ENCODE measurements at places on chromosomes 2 and 18.

- no peak for DNase-seq
Observed at GRCh38 chr2:196112418-196113034, 43.9 kb upstream of the DNAH7 start.

DNA sequence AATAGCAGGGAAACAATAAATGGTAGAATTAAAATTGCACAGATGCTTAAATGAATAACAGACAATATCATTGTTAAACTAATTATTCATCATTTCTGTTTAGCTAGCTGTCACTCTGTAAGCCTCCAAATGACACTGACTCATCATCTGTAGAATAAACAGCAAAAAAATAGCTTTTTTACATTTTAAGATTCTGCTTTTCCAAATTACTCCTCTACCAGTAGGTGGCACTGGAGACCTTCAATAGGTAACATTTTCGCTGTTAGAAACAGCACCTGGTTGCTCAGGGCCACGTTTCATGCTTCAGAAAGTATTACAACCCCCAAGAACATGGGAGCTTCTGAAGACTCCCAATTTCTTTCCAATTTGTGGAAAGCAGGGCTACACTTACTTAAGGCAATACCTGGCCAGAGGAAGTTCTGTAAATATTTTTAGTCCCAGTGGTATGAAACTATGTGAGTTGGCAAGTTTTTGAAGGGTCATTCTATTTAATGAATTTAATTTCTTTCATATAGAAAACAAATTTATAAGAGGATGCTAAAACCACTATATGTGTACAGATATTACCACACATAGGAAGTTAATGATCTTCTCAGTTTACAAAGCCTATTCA, 45.4 kb downstream of the TTN start:
- peak; percentile 78 for DNase-seq

DNA sequence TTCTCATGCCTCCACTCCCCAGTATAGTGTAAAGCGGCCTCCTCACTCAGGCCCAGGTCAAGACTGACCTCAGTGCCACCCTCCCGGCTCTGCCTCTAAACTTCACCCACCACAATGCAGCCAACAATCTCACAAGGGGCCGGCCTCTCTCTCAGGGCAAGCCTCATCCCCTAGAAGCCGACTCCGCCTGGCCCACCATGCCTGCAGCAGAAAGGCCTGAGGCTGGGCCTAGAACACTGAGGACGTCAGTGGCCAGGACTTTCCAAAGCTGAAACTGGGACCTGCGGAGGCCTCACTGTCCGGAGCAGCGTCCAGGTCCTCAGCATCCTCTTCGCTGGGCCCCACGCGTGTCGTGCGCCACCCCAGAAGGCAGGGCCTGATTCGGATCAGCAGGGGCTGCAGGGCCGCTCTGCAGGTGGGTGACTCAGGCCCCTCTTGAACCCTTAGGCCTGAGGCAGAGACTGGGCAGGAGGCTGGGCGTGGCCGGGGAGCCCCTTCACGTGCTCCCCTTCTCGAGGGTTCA, 52.9 kb downstream of the PKDCC start:
- DNase-seq: no peak

DNA sequence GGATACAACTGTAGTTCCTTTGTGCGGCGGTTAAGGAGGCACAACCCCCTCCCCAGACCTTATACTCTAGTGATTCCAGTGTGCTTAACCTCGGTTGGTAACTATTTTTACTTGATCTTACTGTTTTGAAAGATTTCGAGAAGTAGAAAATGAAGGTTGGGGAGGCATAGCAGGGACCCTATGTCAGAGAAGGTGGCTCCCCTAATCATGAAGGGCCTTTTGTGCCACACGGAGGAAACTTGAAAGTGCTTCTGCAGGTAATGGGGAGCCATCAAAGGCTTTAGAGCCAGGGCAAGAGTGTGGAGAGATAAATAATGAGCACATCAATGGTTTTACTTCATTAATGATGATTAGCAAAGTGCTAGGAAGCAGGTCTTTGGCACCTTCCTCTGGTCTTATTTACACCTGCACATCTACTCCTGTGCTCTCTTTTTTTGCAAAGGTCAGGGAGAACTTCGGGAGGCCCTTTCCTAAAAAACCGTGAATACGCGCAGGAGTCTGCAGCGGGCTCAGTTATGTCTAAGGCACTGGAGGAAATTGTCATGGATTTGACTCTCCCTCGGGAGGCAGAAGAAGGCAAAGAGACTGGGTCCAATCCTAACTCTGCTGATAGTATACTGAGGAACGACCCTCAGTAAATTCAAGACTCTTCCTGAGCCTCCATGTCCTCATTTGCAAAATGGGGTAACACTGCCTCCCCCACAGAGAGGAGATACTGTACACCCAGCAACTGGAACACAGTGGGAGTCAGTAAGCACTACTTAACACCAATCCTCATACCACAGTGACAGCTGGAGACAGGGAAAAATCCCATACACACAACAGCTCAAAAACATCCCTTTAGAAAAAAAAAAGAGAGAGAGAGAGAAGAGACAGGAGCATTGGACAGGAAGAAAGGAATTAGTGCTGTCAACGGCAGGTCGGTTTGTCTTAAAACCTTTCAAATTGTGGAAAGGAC, 81.6 kb downstream of the DDX1 start:
- no peak for DNase-seq

- peak; percentile 11 for DNase-seq
Observed at GRCh38 chr2:174846941-174847938, 83.0 kb upstream of the CHRNA1 start.

DNA sequence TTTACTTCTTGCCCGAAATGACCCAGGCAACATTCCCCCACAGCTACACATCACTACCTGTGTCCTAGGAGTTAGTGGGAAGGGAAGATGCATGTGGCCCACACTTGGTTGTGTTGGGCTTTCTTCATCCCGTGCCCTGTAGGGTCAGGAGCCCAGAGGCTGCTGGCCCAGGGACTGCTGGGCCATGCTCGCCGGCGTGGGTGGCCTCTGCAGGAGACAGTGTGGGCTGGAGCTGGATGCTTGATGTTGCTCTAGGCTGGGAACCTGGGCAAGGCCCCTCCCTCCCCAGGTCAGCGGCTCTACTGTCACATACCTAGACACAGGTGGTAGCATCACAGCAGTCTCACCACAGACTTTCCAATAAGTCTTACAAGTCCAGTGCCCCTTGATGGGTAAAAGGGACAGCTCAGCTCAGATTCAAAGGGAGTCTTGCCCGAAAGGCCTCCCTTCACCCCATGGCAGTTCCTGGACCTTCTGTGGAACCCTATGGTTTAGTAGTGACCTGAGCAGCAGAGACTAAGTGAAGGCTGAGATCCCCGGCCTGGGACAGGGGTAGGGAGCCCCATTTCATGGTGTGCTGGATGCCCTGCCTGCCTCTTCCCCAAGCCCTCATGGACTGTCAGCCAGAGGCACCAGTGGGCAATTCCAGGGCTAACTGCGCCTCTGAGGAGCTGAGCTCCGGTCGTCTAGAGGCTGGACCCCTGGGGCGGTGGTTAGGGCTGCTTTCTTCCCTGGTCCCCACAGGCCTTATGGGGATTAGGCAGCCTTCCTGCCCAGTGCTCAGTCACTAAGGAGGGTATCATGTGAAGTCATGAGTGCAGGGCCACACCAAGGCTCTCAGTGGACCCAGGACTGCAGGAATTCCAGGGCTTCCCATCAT, 45.4 kb upstream of the FAHD2A start:
- no peak for DNase-seq

- peak; percentile 41 for DNase-seq
Observed at GRCh38 chr2:29920130-29920577, 1.2 kb downstream of the ALK start.

GRCh38 chr2:229133155-229133772, 137.8 kb downstream of the PID1 start:
- DNase-seq: peak; percentile 21

GRCh38 chr2:238658054-238658407, 189.9 kb upstream of the TWIST2 start:
- DNase-seq: no peak

- DNase-seq: no peak
Observed at GRCh38 chr2:218368621-218369153, 12.0 kb downstream of the CATIP start.

DNA sequence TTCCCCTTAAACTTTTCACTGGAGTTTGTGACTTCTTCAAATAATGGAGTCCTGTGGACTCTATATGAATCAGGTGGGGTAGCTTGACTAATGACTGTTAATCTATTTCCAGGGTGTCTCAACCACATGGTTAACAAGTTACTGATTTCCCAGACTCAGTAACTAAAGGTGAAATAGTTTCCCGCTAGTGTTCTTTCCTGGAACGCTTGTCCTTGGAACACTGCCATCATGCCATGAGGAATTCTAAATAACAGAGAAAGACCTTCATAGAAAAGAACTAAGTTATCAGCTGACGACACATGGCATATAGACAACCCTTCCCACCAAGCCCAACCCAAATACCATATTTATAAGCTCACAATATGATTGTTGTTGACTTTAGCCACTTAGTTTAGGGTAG, 1027.9 kb upstream of the FAM98A start:
- no peak for DNase-seq

- no peak for DNase-seq
Observed at GRCh38 chr18:27377251-27377650, 192.1 kb upstream of the CHST9 start.

DNA sequence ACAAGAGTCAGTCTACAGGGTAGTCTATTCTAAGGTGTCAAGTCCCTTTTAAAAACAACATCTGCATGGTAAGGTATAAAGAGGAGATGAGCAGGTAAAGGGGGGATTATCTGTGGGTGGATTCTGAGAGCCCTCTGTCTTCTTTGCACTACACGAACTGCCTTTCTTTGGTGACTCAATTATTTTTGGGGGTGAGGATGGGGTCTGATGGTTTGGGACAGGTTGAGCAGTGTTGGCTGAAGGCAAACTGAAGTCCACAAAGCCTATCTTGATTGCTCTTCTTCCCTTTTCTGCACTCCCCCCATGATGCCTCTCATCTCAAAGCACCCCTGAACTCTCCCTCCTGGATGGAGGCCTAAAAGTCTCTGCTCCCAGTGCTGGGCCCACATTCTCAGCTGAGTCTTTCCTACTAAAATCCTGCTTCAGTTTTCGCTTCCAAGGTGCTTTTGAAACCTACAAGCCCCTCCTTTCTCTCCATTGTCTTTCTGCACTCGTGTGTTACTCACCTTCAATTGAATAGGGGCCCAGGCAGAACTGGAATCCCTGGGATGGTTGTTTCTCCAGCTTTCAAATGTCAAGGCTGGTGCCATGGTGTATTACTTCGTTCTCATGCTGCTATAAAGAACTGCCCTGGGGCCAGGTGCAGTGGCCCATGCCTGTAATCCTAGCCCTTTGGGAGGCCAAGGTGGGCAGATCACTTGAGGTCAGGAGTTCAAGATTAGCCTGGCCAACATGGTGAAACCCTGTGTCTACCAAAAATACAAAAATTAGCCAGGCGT, 64.3 kb downstream of the PRKCE start:
- no peak for DNase-seq

- peak; percentile 2 for DNase-seq
Observed at GRCh38 chr2:32663864-32664263, 36.0 kb downstream of the TTC27 start.

DNA sequence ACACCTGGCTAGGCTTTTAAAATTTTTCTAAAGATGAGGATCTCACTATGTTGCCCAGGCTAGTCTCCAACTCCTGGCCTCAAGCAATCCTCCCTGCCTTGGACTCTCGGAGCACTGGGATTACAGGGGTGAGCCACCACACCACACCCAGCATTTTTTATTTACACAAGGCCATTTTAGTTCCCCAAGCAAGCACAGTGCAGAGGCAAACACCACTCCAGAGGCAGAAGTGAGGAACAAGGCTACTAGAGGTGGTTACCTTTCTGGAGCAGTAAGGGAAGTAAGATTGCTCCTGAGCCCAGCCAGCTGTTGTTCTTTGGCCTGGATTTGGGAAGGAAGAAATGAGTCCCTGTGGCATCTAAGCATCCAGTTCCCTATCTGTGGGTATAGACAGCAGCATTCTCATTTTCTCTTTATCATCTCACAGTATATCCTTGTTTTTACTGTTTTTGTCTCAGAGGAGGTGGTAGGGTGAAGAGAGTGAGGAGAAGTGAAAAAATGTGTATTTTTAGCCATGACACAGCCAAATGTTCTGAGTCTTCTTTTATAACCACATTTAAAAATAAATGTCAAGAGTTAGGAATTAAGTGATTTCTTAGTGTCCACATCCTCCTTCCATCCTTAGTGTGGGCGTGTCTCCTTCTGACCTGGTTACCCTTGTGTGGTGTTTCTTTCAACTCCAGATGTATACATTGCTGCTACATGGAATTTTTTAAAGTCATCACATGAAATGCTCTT, 10.5 kb upstream of the TTC39C start:
- DNase-seq: no peak

DNA sequence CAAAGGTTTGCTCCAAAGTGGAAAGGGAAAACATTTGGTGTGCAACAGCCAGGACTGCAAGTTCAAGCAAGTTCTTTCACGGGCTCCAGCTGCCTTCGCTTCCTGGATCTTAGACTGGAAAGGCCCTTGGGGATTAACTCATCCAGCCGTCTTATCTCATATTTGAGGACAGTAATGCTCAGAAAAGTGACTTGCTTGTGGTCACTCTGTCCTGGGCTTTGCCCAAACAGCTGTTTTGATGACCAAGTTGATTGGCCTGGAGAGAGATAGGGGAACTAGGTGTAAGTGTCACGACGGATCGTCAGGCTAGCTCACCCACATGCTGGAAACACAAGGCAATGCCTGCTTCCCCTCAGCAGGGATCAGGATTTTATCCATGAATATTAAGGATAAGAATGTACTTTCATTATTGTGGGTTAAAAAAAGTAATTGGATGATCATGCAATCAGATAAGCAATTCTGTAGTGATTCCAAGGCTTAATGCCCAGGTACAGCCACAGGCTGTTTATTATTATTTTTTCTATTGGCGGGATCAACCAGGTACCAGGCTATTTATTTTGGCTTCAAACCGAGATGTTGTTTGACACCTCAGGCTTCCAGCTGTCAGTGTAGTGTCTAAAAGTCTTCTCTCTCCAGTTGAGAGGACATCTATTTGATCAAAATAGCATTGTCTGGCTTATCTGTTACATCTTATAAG, 162.5 kb upstream of the EPAS1 start:
- peak; percentile 41 for DNase-seq

GRCh38 chr2:105391763-105392662, 6.8 kb downstream of the FHL2 start:
- no peak for DNase-seq

DNA sequence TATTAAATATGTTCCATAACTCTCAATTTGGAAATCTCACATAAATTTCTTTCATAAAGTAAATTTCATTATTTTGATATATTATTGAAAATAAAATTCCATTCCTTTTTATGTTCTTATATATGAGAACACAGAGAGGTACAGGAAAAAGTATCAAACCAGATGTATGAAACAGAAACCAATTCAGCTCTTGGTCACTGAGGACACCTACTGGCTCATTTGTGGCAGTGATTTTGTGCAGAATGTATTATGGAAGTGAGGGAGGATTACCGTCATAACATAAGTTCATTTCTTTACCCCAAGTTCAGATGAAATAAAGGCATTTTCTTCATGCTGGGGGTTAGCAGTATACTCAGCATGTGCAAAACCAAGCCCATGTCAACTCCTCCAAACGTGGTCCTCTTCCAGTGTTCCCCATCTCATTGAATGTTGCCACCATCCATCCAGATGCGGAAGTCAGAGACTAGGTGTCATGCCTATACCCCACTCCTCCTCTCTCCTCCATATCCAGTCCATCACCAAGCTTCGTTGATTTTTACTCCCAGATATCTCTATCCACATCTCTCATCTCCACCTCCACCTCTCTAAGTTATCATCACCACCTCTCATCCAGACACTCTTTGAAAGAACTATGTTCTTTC, 41.7 kb upstream of the MALL start:
- DNase-seq: peak; percentile 86

GRCh38 chr2:71102981-71103681, 26.9 kb downstream of the MCEE start:
- no peak for DNase-seq
